ENCODE measurements at places on chromosomes 11 and 22.

DNA sequence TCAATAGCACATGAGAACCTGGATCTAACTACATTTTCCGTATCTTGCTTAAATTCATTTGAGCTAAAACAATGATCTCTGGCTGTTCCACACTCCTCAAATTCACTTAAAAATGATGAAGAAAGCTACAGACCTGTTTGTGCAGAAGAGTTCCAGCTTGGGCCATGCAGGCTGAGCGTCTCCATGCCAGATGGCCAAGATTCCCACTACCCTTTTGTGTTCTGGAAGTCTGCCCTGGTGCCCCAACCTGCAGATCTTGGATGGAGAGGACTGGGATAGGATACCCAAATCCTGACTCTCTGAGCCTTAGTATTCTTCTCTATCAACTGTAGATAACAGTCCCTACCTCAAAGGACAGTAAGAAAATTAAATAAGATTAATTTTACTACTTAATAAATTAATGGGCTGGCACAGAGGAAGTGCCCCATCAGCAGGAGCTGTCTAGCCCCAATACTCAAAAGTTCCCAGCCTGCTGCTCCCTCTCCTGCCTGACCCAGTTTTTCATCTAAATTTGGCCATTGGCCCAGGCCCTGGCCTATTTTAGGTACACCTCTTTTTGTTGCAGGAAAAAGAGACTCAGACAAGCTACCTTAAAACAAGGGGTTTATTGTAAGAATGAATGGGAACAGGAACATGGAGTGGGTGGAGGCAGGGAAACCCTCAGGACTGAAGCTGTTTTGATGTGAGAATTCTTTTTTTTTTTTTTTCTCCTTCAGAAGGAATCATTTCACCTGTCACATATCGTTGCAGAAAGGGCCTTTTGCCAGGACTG is 81.4 kb upstream of the GRK3 start:
- no peak for DNase-seq

DNA sequence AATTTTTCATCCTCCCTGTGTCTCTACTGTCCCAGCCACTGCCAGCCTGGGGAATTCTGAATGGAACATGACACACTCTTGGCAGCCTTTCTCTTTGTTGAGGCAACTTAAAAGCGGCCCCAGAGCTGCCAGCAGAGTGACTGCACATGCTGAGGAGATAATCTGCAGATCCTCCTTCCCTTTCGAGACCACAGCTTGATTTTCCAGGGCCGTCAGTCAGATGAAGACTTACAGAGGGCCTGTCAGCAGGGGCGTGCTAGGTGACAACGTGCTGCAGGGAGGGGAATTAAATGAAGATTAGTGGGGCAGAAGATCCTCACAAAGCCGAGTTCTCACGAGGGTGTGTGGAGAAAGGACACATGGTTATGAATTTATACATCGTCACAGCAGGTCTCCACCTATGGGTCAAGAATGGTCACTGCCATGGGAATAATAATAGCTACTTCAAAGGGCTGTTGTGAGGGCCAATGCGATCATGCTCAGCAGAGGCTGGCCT is 193.5 kb upstream of the PITPNB start:
- DNase-seq, result no peak

DNA sequence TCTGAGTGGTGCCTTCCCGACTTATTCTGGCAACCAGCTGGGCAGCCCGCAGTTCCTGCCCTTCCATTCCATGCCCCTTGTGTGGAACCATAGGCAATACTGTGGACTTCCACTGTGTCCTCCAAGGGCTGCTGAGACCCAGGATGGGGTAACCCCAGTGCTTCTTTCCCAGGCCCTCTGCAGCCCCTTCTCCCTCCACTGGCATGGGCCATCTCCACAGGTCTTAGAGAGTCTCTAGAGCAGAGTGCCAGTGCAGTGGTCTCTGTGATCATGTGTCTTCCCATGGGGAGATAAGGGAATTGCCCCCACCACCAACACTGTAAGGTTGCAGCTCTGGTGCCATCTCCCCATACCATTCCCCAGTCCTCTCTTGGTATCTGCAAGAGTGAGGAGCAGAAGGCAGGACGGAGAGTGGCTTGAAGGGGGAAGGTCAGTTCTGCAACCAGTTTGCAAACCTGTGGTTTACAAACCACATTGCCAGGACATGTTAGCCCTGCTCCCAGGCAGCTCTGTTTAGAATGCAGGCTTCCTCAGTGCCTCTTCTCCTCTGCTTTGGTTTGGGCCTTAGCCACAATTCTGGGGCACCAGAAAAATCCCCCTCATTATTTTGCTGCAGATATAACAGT is 20.9 kb upstream of the DRD2 start:
- DNase-seq, result no peak

- DNase-seq, result no peak
Measured at GRCh38 chr22:32791056-32791455, 10.4 kb upstream of the TIMP3 start.

DNA sequence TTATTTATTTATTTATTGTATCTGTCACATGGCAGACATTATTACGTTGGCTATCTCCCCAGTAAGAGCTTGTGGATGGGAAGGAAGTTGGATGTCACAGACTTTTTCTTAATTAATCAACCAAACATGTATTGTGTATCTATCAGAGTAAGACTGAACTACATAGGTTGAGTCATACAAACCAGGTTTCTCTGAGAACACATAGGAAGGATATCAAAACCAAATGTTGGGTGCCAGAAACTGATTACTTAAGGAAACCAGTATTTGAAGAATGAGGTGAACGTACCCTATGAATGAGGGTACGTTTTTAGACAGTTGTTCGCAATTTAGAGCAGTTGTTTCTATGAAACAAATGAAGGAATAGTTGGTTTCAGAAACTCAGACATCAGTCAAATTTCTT is 136.4 kb downstream of the SLC17A6 start:
- no peak for DNase-seq

GRCh38 chr22:40403651-40404050 is 33.3 kb downstream of the SGSM3 start:
- DNase-seq, result no peak

GRCh38 chr11:11218629-11218986 is 134.4 kb downstream of the CSNK2A3 start:
- no peak for DNase-seq

DNA sequence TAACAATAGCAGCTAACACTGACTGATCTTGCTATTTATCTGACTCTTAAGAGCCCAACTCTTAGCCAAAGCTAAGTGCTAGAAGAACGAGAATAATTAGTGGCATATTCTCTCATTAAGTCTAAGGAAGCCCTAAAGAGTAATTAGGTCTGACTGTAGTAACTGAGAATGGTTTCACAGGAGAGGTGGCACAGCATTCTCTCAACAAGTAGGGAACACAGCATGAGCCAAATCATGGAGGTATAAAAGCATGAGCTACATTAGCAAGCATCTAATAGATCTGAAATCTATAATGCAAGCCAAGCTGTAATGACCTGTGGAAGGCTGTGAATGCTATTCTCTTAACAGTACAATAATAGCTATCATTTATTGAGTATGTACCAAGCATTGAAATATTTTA is 230.6 kb downstream of the TTC28 start:
- DNase-seq, result no peak

DNA sequence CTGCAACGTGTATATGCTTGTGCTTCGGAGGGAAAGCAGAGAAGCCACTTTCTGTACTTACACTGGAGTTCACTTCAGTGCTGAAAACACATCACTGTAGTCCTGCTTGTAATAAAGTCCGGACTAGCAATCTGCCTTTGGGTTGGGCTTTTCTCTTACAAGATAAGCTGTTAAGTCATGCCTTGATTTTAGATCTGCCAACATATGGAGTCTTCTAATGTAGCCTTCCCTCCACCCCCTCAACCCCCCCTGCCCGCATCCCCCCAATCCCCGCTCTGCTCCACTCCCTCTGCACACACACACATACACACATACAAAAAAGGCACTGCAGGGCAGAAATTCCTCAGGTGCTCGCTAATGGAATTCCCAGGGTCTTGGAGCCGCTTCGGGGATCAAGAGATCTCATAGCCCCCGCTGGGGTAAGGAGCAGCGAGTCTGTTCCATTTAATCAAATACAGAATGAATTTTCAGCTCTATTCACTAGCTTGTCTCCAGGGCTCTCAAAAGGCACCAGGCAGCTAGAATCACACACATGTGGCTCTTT is 3.4 kb downstream of the CDON start:
- DNase-seq, result no peak

DNA sequence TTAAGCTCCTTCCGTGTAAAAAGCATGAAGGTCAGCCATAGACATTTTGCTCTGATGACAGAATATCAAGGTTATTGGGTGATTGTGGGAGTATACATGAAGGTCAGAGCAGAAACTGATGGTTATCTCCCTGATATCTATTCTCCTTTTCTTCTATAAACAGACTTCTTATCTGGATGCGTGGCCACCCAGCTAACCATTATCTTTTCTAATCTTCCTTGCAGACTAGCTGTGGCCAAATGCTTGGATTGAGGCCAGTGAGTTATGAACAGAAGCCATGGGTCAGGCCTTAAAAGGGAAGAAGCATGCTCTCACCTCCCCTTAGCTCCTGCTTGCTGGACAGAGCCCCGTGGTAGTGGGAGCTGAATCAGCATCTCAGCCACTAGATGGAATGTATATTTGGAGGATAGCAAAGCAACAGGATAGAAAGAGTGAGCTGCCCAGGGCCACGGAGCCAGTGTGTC is 31.3 kb upstream of the LRRC55 start:
- DNase-seq, result no peak

DNA sequence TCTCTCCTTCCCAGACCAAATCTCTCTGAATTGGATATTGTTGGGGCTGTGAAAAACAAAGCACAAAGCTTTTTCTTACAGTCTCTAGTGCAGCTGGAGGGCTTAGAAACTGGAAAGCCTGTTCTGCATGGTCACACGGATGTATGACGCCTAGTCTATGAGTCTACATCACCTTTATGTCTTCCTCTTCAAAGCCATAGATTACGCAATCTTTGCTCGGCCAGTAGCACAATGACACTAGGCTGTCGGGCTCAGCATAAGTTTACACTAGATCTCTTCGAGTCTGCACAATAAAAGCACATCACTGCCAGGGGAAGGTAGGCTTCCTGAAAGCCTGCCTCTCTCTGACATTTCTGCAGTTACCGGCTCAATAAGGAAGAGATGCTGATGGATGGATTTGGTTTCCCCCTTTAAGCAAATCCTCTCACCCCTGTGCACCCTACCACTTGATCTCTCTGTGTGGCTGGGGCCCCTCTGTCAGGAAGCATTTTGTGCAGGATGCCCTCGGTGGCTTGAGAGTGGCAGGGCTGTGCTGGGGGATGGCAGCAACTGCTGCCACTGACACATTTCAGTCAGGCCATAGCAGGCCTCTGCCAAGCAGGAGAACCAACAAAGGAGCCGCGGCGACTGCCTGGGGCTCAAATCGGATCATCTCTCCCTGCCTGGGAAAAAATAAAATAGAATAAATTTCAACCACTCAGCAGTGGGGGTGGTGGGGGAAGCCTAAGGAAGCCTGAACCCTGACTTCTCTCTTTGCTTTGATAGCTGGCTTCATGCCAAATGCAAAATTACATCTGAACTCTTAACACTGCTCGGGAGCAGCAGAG is 1272.8 kb downstream of the LRRC4C start:
- no peak for DNase-seq

GRCh38 chr11:66150725-66151124 is 80.7 kb downstream of the PACS1 start:
- DNase-seq, result no peak

- no peak for DNase-seq
Measured at GRCh38 chr11:74777038-74777437, 28.4 kb downstream of the RNF169 start.

DNA sequence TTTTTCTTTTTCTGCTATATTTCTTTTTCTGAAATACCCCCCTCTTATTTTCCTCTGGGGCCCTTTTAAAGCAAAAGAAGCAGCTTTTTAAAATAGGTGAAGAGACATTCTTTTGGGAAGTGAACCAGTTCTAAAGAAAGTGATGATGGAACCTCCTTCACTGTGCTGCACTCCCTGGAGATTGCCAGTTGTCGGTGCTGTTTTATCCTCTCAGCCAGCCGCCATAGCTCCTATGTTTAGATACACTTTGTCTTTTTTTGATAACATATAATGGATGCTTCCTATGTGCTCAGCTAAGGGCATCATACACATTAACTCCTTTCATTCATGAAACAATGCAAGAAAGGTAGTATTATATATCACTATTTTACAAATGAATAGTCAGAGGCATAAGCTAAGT is 14.0 kb downstream of the CFAP300 start:
- DNase-seq, result no peak

- no peak for DNase-seq
Measured at GRCh38 chr11:115302946-115303703, 201.1 kb downstream of the CADM1 start.

DNA sequence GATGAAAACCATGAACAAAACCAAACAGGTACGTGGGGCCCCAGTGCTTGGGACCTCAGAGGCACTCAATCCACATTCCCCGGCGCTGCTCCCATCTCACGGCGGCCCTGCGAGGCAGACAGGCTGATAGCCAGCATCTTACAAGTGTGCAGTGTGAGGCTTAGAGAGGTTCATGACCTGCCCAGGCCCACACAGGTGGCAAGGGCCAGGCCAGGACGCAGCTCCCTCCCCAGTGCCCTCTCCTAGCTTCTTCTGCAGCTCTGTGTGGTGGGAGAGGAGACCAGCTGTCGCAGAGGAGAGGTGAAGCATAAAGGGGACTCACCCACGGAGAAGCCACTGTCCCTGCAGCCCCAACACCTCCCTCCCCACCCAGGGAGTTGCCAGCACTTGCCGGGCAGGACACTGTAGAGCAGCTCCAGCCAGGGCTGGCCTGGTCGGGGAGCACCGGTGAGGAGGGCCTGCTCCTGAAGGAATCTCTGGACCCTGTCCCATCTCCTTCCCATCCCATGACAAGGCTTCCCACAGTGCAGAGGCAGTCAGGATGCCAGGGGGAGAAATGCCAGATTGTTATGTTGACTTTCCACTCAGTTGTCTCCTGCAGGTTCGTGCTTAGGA is 92.4 kb upstream of the TMEM45B start:
- DNase-seq, result no peak

GRCh38 chr11:3221408-3222002 is 2.9 kb upstream of the MRGPRG start:
- no peak for DNase-seq

GRCh38 chr11:93221539-93221938 is 23.7 kb upstream of the SLC36A4 start:
- no peak for DNase-seq

- DNase-seq, result no peak
Measured at GRCh38 chr11:75481223-75481921, 44.4 kb downstream of the GDPD5 start.

GRCh38 chr11:10413268-10413667 is 41.8 kb upstream of the AMPD3 start:
- DNase-seq, result no peak

GRCh38 chr11:117932426-117932825 is 3.2 kb upstream of the TMPRSS13 start:
- no peak for DNase-seq

DNA sequence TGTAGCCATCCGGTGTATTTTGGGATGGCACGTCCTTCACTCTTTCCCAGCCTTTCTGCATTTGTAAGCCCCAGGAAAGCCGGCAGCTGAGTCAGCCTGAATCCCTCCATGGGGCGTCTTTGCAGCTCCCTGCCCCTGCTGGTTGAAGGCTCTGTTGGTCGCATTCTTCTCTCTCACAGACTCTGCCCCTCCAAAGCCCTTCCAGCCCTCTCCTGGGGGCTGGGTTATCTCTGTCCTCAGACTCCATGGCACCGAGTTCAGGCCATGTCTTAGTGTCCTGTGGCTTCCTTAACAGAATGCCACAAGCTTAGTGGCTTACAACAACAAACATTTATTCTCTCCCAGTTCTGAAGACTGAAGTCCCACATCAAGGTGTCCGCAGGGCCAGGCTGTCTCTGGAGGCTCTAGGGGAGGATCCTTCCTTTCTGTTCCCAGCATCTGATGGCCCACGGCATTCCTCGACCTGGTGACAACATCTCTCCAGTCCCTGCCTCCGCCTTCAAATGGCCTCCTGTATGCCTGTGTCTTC is 62.2 kb downstream of the BCR start:
- DNase-seq, result no peak
